Stimulated activated naive B cell treated with anti-CD40 and anti-IgM and Interleukin-4, amounts not matched to agents 10 μg/mL and 1 μg/mL and 100 μg/mL, for 72 hours (primary cell): ENCODE measurements at places on chromosomes 3 and 15.

- no peaks in the 10 kb centered on the region for H3K27me3 ChIP-seq
- peaks cover 6% of the 10 kb centered on the region for H3K36me3 ChIP-seq
- no peak overlapping the region for H3K4me3 ChIP-seq
- H3K4me1 ChIP-seq = peaks cover 21% of the 10 kb centered on the region
- H3K27ac ChIP-seq = no peak overlapping the region
- no peak for DNase-seq
Measured at GRCh38 chr3:168086541-168087260, 9.0 kb downstream of the GOLIM4 start.

GRCh38 chr3:161409069-161409468 lies 37.8 kb upstream of the SPTSSB start:
- H3K27ac ChIP-seq = no peak overlapping the region
- peaks cover 3% of the 10 kb centered on the region for H3K27me3 ChIP-seq
- peaks cover 9% of the 10 kb centered on the region for H3K4me1 ChIP-seq

DNA sequence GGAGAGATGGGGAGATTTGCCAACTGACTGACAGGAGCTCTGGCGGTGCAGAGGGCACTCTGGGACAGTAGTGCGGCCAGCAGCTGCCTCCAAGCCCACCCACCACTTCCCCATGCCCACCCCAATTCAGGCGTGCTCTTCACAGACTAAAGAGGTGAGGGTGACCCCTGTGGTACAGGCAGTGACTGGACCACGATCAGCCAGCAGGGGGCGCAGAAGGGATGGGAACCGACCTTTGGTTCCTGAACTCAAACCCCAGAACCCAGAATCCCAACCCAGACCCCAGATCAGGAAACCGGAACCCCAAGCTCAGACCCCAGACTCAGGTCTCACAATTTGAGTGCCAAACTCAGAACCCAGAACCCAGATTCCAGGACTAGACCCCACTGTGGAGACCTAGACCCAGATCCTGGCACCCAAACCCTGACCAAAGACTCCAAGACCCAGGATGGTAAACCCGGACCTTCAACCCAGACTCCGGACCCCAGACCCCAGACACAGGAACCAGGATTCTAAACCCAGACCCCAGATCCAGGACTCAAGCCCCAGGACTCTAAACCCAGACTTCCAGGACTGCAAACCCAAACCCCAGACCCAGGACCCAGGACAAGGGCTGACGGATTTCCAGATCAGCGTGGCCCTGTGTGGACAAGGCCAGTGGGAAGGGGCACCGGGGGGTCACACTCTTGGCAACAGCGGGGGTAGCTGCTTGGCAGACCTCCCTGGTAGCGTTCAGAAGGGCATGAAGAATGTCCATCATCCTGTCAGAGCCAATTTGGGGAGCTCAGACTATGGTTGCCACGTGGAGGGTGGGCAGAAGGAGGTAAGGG lies 3.7 kb upstream of the MYL3 start:
- H3K4me1 ChIP-seq = peaks cover 5% of the 10 kb centered on the region
- H3K36me3 ChIP-seq = no peaks in the 10 kb centered on the region
- H3K4me3 ChIP-seq = no peak overlapping the region
- no peak overlapping the region for H3K27ac ChIP-seq
- H3K27me3 ChIP-seq = peaks cover 24% of the 10 kb centered on the region

DNA sequence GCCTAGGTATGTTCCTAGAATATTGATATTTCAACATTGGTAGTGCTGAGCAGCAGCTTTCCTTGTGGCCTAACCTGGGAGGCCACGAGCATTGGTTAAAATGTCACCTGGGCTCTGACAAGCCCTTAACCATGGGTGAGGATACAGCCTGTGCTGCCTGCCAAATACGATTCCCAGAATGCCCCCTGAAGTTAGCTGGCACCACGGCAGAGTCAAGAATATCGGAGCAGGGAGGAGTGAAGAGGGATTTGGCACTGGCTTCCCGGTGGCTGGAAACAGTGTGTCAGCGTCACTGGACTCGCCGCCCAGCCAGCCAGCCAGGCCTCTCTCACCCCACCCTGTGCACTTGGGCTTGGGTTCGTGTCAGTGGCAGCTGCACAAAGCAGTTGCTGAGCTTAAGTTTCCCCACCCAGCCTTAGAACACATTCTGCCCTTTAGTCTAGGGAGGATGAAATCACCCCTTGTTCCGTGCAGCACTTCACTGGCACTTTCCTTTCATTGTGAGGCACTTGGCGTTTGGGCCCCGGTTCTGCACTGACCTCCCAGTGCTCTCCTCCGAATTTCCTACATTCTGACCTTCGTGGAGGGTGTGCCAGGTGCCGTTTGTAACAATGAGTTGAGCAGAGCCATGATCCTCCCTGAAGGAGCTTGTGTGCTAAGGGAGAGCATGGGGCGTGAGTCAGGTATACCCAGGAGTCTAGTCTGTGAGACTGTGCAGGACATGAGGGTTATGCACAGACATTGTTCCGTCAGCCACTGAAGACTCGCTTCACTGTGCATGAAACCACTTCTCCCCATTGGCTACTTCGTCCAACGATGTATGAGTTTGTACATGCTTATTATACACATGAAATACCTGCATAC lies 152.8 kb upstream of the BHLHE40 start:
- peaks cover 76% of the 10 kb centered on the region for H3K36me3 ChIP-seq
- H3K27me3 ChIP-seq = no peaks in the 10 kb centered on the region
- DNase-seq = peak; percentile 52
- H3K27ac ChIP-seq = peak overlapping the region; percentile 94
- peak overlapping the region; percentile 54 for H3K4me3 ChIP-seq
- peaks cover 72% of the 10 kb centered on the region for H3K4me1 ChIP-seq

DNA sequence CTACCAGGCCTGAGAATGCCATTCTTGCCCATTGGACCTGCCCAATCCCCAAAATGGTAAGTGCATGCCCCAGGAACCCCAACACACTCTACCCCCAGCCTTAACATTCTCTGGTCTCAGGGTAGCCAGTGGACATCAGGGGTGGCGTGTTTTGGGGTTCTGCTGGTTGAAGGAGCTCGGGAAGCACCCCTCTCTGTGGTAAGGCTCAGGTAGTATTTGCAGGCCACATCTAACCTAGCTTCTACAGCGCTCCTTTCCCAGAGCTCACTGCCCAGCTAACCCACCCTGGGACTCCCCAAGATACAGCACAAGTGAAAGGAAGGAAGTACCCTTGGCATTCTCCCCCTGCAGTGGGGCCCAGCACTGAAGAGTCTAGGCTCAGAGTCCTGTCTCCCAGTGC lies 19.8 kb downstream of the NMNAT3 start:
- no peak overlapping the region for H3K27ac ChIP-seq
- no peaks in the 10 kb centered on the region for H3K4me1 ChIP-seq
- no peaks in the 10 kb centered on the region for H3K27me3 ChIP-seq

- peak overlapping the region; percentile 74 for H3K4me3 ChIP-seq
- no peaks in the 10 kb centered on the region for H3K36me3 ChIP-seq
- H3K27me3 ChIP-seq = peaks cover 43% of the 10 kb centered on the region
- peak; percentile 65 for DNase-seq
Measured at GRCh38 chr3:57169872-57170623, 4.9 kb upstream of the IL17RD start.

DNA sequence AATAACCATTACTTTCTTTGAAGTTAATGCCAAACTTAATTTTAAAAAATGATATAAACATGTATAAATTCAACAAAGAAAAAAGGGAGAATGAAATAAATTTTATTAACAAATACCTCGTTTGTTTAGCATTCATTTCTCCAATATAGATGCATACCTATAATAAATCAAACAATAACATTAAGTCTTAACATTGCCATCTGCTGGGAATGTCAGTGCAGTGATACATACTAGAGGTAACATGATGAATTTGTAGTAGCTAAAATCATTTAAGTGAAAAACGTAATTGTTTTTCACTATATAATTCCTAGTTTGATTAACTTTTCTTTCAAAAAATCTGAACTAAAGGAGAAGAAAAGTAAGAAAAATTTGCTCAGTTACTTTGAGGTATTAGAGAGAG lies 340.2 kb upstream of the CBLB start:
- no peaks in the 10 kb centered on the region for H3K27me3 ChIP-seq
- no peak overlapping the region for H3K4me3 ChIP-seq
- no peak overlapping the region for H3K27ac ChIP-seq
- DNase-seq = no peak
- H3K4me1 ChIP-seq = peaks cover 15% of the 10 kb centered on the region

DNA sequence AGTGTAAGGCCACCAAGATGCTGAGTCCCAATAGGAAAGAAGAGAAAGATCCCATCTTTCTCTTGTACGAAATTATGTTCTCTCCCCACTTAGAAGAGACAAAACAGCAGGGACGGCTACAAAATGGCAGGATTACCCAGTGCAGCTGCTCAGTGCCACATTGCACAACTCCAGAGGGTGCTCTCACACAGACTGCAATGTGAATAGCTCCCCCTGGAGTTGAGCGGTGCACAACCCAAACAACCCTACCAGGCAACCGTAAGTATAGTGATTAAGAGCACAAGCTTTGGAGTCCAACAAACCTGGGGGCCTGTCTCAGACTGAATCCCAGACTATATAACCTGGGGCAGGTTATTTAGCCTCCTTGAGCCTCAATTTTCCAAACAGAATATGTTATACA lies 3.1 kb upstream of the BHLHE40 start:
- H3K4me3 ChIP-seq = no peak overlapping the region
- no peaks in the 10 kb centered on the region for H3K27me3 ChIP-seq
- peaks cover 20% of the 10 kb centered on the region for H3K36me3 ChIP-seq
- H3K4me1 ChIP-seq = peaks cover 44% of the 10 kb centered on the region
- H3K27ac ChIP-seq = peak overlapping the region; percentile 99
- peak; percentile 58 for DNase-seq

DNA sequence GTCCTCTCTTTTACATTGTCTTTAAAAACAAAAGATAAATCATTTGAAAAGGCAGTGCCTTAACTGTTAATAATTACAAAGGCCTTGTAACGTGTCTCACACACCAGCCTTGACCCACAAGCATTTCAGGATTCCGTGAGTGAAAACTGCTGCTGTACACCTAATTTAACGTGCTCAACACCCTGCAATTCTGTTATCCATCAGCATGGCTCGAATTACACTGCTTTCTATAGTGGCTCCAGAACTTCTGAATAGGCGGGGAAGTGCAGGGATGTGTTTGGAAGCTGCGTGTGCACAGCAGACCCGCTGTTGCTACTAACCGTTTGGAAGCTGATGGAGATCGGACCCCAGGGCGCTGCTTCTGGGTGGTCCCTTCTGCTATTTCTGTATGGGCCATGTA lies 9.9 kb upstream of the ETFA start:
- H3K4me1 ChIP-seq = peaks cover 6% of the 10 kb centered on the region
- no peak overlapping the region for H3K4me3 ChIP-seq
- no peaks in the 10 kb centered on the region for H3K36me3 ChIP-seq
- H3K27ac ChIP-seq = no peak overlapping the region
- H3K27me3 ChIP-seq = peaks cover 33% of the 10 kb centered on the region
- no peak for DNase-seq

GRCh38 chr3:101518421-101518871 lies 5.4 kb upstream of the SENP7 start:
- peaks cover 12% of the 10 kb centered on the region for H3K27me3 ChIP-seq
- H3K27ac ChIP-seq = no peak overlapping the region
- DNase-seq = no peak
- H3K4me1 ChIP-seq = no peaks in the 10 kb centered on the region
- no peak overlapping the region for H3K4me3 ChIP-seq

- peaks cover 6% of the 10 kb centered on the region for H3K4me1 ChIP-seq
- H3K36me3 ChIP-seq = no peaks in the 10 kb centered on the region
- no peak overlapping the region for H3K4me3 ChIP-seq
- DNase-seq = peak; percentile 49
- peaks cover 33% of the 10 kb centered on the region for H3K27me3 ChIP-seq
Measured at GRCh38 chr3:187319699-187320302, 28.3 kb upstream of the MASP1 start.

- no peak overlapping the region for H3K4me3 ChIP-seq
- peaks cover 2% of the 10 kb centered on the region for H3K36me3 ChIP-seq
- no peaks in the 10 kb centered on the region for H3K4me1 ChIP-seq
- no peak for DNase-seq
- no peak overlapping the region for H3K27ac ChIP-seq
Measured at GRCh38 chr15:31852933-31853799, 177.1 kb upstream of the CHRNA7 start.

DNA sequence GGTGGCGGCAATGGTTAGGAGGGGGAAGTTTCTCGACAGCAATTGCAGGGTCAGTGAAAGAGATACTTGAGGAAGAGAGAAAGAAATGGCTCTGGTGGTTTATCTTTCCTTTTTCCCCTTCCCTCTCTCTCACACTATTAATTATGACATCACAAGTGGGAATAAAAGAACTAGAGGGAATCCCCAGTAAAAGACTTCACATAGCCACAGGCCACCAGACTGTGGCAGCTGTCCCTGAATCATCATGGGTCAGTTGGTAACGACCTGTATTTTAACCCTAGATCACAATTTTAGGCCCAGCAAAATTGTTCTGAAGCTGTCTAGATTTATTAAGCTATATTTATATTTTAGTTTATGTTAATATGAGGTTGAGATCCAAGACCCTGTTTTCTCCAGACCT lies 40.3 kb downstream of the MBNL1 start:
- DNase-seq = no peak
- no peaks in the 10 kb centered on the region for H3K27me3 ChIP-seq
- H3K4me3 ChIP-seq = no peak overlapping the region
- peaks cover 24% of the 10 kb centered on the region for H3K36me3 ChIP-seq
- H3K27ac ChIP-seq = peak overlapping the region; percentile 76

GRCh38 chr3:182730675-182731042 lies 62.6 kb upstream of the ATP11B start:
- H3K36me3 ChIP-seq = peaks cover 2% of the 10 kb centered on the region
- DNase-seq = no peak
- peaks cover 50% of the 10 kb centered on the region for H3K4me1 ChIP-seq
- peaks cover 11% of the 10 kb centered on the region for H3K27me3 ChIP-seq
- H3K27ac ChIP-seq = peak overlapping the region; percentile 90
- peak overlapping the region; percentile 61 for H3K4me3 ChIP-seq

DNA sequence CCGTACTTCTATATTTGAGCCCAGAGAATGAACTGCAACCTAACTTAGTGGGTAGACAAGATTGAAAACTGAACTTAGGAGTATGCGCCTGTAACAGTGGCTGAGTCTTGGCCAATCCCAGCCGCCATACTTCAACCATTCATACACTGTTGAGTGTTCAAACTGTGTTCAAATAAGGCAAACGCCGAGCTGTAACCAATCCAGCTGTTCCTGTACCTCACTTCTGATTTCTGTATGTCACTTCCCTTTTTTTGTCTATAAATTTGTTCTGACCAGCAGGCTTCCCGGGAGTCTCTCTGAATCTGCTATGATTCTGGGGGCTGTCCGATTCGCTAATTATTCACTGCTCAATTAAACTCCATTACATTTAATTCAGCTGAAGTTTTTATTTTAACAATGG lies 58.6 kb upstream of the TPM1 start:
- no peak overlapping the region for H3K4me3 ChIP-seq
- DNase-seq = no peak
- no peak overlapping the region for H3K27ac ChIP-seq
- H3K36me3 ChIP-seq = no peaks in the 10 kb centered on the region

DNA sequence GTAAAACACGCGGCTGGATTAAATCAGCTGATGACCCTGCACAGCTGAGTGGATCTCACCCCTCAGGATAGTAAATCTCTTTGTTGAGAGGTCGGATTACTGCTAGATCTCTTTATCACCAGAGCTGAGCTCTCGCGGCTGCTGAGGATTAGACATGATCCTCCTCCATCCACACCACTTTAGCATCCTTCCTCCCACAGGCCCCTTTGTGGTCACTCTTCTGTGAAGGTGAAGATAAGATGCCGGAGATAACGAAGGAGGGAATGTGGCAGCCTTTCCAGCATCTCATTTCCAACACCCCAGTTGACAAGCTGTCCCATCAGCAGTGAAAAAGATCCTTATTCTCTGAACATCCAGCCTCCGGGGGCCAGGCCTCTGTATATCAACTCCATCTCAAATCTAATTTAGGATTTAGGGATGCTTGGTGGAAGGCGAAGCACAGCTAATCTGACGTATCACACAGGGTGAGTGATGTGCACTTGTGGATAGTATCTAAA lies 47.5 kb upstream of the SELENOK start:
- no peak overlapping the region for H3K4me3 ChIP-seq
- no peak for DNase-seq
- H3K27me3 ChIP-seq = peaks cover 37% of the 10 kb centered on the region

GRCh38 chr3:45199837-45200648 lies 26.0 kb downstream of the TMEM158 start:
- DNase-seq = no peak
- H3K27ac ChIP-seq = no peak overlapping the region
- H3K36me3 ChIP-seq = no peaks in the 10 kb centered on the region
